ENCODE measurements at places on chromosomes 3 and 15.

DNA sequence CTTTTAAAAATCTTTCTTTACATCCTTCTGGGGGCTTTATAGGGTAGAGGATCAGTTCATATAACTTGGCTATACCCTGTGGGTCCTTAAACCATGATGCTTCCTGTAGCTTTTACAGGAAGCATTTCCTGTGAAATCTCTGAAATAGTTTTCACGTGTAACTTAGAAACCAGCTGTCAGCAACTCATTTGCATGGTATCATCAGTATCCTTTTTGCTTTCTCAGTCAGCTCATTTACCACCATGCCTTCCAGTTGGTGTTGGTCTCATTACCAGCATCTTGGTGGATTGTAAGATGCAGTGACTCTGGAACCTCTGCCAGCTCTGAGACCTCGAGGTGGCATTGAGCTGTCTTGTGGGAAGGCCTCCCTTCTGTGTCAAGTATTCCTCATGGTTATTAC is 96.7 kb upstream of the MYZAP start:
- no peak for DNase-seq

DNA sequence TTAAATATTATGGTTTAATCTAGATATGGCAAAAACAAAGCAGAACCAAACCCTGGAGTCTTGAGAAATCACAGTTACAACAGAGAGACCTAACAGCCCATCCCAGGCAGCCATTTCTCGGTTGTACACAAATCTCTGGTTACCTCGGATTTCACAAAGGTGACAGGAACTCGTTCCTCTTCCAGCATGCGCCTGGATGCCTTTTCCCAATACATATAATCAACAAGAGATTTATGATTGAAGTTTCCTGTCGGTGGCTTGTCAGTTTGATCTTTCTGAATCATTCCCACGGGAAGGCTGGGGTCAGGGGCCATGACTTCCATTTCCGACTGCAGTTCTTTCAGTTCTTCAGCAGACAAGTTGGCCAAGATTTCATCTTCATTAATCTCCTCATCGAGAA is 445 bp downstream of the LMOD3 start:
- no peak for DNase-seq

DNA sequence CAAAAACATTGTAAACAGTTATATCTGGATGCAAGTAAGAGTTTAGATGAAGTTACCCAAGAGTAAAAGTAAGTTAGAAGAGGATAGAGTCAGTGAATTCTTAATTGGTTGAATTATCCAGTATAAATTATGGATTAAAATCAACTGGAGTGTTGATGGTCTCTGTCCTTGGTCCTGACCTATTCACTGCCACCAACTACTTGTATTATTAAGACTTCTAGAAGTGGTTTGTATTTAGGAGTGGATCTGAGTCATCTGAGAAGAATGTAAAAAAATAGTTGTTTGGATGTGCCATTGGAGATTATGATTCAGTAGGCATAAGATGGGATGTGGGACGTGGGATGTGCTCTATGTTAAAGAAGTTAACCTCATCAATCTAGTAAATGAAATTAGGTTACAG is 86.4 kb downstream of the SYNPR start:
- no peak for DNase-seq

DNA sequence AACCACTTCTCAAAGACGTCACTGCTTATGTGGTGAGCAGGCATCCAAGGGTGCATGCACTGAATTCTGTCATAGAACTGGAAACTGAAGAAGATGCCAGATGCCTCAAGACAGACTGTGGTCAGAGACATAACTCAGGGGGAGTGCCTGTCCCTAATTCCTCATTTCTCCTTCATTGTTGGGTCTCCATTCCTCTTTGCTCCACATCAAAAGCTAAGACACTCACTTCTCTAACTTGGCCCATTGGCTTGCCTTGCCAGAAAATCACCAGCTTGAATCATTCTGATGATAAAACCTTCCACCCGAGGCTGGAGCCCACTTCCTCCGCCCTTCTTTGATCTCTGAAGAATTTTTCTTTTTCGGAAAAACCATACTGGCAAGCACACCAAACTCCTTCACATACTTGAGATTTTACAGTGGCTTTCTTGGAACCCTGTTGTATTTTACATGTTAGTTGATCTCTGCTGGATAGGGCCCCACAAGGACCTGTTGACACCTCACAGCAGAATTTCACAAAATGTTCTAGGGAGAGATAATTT is 69.9 kb downstream of the COL8A1 start:
- no peak for DNase-seq

- DNase-seq: no peak
Observed at GRCh38 chr3:187292181-187292580, 644 bp upstream of the MASP1 start.

DNA sequence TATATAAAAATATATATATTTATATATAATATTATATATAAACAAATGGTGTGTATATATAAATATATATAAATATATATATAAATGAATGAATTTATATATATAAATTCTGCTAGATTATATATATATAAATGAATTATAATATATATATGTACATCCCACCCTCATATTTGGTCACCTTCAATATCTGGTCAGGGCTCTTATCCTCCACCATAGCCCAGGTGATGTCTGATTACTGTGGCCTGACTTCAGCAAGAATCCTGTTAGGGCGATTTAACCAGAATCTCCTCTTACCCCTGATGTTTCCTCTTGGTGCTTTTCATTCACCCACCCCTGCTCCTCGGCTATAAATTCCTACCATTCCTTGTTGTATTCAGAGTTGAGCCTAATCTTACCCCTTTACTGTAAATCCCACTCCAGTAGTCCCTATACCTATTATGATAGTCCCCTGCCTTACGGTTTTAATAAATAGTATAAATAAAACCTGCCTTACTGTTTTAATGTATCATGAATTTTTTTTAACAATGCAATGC is 439.6 kb downstream of the PLOD2 start:
- DNase-seq: no peak

DNA sequence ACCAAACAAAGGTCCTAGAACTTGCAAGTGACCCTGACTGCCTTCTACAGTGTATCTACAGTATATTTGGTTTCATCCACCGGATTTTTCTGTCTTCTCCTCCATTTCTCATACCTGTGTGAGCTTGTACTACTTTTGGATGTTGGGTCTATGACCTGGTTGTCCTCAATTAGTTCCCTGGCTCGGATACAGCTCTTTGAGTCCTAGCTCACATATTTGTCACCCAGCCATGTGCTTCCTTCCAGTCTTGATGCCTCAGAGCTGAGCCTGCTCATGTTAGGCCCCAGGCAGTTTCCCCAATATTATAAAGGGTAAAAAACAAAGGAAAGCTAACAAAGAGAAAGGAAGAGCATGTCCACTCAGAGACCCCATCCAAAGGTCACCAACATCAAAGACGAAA is 28.2 kb downstream of the ZNF385D start:
- no peak for DNase-seq

- no peak for DNase-seq
Observed at GRCh38 chr3:157582637-157582973, 79.4 kb upstream of the VEPH1 start.

DNA sequence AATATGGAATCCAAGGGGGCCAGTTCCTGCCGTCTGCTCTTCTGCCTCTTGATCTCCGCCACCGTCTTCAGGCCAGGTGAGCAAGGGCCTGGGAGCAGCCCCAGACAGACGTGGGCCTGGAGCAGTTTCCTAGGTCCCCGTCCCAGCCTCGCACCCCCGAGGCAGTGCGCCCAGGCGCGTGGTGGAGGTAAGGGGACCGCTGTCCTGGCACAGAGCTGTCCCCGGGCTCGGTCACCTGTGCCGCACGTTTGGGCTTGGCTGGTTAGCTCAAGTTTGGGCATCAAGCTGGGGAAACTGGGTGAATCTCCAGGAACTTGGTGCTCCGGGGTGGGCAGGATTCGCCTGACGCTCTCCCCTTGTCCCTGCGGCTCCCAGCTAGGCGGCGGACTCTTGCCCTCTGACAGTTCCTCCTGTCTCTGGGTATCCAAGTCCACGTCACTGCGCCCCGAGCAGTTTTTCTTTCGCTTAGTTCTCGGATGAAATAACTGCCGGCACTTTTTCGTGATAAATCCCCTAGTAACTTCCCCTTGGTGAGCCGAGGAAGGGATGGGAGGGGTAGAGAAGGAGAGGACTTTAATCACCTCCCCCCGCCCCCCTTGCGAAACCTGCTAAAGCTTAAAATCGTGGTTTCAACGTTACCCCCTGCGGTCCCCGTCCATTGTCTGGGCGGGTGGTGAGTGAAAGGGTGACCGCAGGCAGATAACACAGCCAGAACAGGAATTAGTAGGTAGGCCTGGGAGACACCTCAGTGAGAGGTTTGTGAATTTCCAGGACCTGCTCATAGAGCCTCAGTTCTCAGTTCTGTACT is 901 bp downstream of the ALCAM start:
- peak; percentile 5 for DNase-seq

DNA sequence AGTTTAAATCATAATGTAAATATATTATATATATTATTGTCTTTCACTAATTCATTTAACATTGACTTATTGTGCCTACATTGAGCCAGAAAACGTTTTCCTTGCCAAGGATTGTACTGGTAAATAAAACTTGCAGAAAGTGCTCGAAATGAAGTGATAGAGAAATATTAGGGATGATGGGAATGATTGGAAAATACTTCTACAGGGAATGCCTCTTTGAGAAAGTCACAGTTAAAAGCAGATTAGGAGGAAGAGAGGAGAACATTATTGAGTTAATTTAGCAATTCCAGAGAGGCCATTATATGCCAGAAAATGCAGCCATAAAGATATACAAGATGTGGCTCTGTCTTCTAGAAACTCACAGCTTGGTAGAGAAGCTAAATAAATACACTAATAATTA is 560.0 kb upstream of the KCNMB2 start:
- DNase-seq: no peak

GRCh38 chr3:124850633-124851032 is 36.5 kb downstream of the ITGB5 start:
- DNase-seq: no peak

DNA sequence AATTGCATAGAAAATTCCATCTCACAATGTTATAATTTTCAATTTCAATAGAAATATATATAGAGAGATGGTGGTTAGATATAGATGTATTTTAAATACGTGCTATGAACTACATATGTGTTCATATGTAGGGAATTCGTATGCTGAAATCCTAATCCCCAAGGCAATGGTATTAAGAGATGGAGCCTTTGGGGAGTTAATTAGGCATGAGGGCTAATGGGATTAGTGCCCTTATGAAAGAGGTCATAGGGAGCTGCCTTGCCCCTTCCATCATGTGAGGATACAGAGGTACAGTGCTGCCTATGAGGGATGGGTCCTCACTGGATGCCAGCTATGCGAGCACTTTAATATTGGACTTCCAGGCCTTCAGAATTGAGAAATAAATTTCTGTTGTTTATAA is 79.6 kb upstream of the CCDC54 start:
- no peak for DNase-seq

DNA sequence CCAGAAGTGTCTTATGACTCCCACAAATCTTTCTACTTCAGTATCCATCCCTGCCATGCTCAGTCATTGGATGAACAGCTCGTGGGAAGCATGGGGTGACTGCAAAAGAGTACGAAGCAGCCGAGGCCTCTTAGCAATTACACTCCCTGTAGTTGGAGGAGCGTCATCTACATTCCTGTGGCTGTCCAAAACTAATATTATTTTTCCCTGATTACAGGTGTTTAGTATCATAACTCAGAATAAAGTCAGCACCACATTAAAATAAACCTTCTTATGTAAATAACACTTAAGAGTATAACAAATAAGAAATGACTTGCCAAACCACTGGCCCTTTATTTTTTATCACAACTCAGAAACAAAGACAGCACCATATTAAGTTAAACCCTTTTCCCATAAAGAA is 141.5 kb downstream of the PLOD2 start:
- DNase-seq: no peak

GRCh38 chr15:95068701-95069521 is 837.5 kb downstream of the MCTP2 start:
- DNase-seq: no peak

GRCh38 chr3:116445990-116446389 is 703 bp upstream of the LSAMP start:
- no peak for DNase-seq

GRCh38 chr15:64552281-64552948 is 92.0 kb downstream of the ZNF609 start:
- no peak for DNase-seq

DNA sequence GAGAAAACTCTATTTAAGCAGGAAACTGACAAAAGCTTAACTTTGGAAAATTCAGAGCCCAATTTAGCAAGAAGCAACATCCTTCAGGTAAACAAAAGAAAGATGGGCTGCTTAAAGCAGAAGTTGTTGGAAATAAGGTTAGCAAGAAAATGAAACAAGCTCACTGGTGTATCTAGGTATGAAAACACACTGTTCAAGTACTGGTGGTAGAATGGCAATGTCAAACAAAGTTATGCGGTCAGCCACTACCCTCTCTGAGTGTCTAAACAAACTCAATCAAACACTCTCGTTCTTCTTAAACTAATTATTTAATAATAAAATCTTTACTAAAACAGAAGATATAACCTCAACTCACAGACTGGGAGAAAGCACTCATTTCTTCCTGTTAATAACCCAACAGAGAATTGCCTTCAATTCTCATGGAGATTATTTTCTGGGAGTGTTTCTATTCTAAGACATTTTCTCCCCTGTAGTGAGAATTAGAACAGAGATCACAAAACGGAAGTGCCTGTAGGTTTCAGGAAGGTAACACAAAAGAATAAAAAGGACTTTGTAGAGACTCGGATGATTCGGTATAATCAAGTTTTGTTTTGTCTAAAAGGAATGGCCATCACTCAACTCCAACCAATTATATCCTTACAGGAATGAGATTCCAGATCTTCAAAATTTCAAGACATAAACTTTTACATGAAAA is 28.9 kb downstream of the PRICKLE2 start:
- no peak for DNase-seq

- DNase-seq: no peak
Observed at GRCh38 chr15:100092034-100092433, 249.7 kb downstream of the ADAMTS17 start.

DNA sequence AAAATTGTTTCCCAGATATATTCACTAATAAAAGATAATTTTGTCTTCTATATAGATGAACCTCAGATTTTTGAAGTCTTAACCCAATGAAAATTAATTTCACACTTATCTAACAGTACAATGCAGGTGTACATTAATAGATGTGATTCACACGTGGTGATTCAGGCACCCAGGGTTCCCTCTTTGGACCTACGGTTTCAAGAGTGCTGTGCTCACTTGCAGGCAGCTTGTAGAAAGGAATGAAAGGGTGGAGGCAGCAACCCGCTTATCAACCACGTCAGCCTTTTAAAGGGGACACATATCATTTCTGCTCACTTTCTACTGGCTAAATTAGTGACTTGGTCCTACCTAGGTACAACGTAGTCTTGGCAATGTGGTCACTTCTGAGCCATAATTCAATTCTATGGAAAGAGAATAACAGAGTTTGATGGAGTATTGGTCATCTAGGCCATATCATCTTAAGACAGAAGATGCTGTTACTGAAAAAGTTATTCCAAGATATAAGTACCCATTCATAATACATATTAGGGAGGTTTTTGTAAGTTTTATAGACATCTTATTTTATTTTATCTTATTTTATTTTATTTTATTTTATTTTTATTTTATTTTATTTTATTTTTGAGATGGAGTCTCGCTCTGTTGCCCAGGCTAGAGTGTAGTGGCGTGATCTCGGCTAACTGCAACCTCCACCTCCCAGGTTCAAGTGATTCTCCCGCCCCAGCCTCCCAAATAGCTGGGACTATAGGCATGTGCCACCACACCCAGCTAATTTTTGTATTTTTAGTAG is 37.9 kb downstream of the ACP3 start:
- DNase-seq: no peak

- no peak for DNase-seq
Observed at GRCh38 chr15:70156671-70157271, 59.1 kb upstream of the TLE3 start.

GRCh38 chr15:60787837-60788691 is 309.1 kb upstream of the ICE2 start:
- peak; percentile 41 for DNase-seq

- DNase-seq: no peak
Observed at GRCh38 chr3:29092348-29092747, 188.5 kb upstream of the RBMS3 start.
